ENCODE measurements at places on chromosomes 13 and 19. TPM values are rescaled to one million over a fixed set of nuclear protein-coding genes. Genes with fewer than 3 reads are reported as not detected.

GRCh38 chr19:57708641-57709361 is at the start of gene ZNF154:
TSS of gene ZNF154 (minus strand) at chr19:57709204. CDS start at chr19:57708971, 233 bp downstream.
- H3K27me3 ChIP-seq: no peaks in the 10 kb centered on the region
- peaks cover 45% of the 10 kb centered on the region for H3K4me1 ChIP-seq
- H3K36me3 ChIP-seq: peaks cover 23% of the 10 kb centered on the region
- peak within 1 kb of the TSS; percentile 99 for H3K27ac ChIP-seq

Gene RFPL4AL1
- not detected for polyA plus RNA-seq

- H3K4me1 ChIP-seq: peaks cover 13% of the 10 kb centered on the region
- H3K27me3 ChIP-seq: no peaks in the 10 kb centered on the region
- H3K27ac ChIP-seq: no peak overlapping the region
- H3K36me3 ChIP-seq: peaks cover 11% of the 10 kb centered on the region
- H3K4me3 ChIP-seq: no peak overlapping the region
- DNase-seq: no peak
Measured at GRCh38 chr19:1999856-2000515, 15.5 kb downstream of the BTBD2 start.

DNA sequence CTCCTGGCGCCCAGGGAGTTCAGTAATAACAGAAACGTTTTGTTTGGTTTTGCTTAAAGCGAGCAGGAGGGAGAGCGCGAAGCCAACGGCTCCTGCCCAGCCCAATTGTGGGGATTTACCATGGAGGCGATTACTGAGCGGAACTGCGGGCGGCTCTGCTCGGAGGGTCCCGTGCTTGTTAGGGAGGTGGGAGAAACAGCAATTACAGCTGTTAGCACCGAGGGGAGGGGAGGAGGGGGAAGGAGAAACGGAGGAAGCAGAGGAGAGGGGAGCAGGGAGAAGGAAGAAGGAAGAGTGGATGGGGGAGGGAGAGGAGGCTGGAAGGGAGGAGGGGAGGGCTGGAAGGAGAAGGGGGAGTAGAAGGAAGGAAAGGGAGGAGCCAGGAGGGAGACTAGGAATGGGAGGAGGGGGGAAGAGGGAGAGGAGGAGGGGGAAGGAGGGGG is 7.7 kb upstream of the ONECUT3 start:
- no peak for DNase-seq
- H3K36me3 ChIP-seq: no peaks in the 10 kb centered on the region
- H3K27me3 ChIP-seq: peaks cover 31% of the 10 kb centered on the region
- H3K4me3 ChIP-seq: peak overlapping the region; percentile 57

DNA sequence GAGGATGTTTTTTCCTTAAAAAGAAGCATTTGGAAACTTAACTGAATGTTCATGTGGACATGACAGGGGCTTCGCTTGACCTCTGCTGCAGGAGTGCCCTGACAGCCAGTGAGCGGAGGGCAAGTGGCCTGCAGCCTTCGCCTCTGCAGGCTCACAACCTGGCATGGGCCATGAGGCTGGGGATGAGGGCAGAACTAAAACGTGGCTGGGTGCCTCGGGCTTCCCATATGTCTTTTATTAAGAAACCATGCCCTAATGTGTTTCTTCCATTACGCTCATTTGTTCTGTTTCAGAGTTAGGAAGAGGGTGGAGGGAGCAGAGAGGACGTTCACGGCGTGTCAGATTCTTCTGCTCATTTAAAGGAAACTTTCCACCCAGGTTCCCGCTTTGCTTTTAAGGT is 2.9 kb downstream of the ARHGEF7 start:
- no peak overlapping the region for H3K4me3 ChIP-seq
- no peak overlapping the region for H3K27ac ChIP-seq
- peaks cover 60% of the 10 kb centered on the region for H3K27me3 ChIP-seq
- DNase-seq: no peak
- H3K4me1 ChIP-seq: peaks cover 12% of the 10 kb centered on the region
- H3K36me3 ChIP-seq: peaks cover 4% of the 10 kb centered on the region

DNA sequence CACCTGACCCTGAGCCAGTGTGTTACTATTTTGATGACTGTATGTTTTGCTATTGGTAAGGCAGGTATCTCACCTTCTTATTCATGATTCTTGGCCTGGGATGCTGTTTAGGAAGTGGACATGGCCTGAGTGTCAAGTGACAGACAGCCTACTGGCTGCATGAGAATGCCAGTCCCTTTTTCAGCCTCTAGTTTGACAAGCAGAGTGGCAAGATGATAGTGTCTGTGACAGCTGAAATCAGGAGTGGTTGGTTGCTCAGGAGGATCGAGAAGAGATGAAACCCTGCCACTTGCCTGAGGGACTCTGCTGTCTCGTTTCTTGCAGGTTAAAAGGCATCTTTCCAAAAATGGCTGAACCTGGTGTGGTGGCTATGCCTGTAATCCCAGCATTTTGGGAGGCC is 7.1 kb upstream of the ELOF1 start:
- no peaks in the 10 kb centered on the region for H3K36me3 ChIP-seq
- no peaks in the 10 kb centered on the region for H3K27me3 ChIP-seq
- H3K4me3 ChIP-seq: peak overlapping the region; percentile 5
- no peak for DNase-seq
- H3K4me1 ChIP-seq: peaks cover 63% of the 10 kb centered on the region

DNA sequence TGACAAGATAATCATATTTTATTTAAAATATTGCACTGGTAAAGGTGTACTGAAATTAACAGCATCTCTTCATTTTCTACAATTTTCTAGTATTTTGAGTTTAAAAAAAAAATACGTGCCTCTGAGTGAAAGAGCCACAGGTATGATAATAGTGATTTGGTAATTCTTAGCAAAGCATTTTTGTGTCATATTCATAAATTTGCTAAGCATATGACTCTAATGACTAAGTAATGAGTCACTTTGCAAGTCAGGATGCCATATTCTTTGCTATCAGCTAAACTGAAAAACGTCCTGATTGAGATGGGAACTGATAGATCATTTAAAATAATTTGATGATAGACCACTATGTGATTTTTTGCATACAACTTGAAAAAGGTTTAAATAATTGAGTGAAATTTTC is 136.1 kb upstream of the IRS2 start:
- DNase-seq: no peak
- no peaks in the 10 kb centered on the region for H3K27me3 ChIP-seq
- no peak overlapping the region for H3K4me3 ChIP-seq

Gene EVI5L
- 4.0 TPM for polyA plus RNA-seq

GRCh38 chr13:109384491-109385241 is 401.7 kb downstream of the IRS2 start:
- no peak overlapping the region for H3K27ac ChIP-seq
- H3K4me1 ChIP-seq: no peaks in the 10 kb centered on the region
- no peaks in the 10 kb centered on the region for H3K27me3 ChIP-seq
- H3K4me3 ChIP-seq: no peak overlapping the region
- no peaks in the 10 kb centered on the region for H3K36me3 ChIP-seq

Gene ZGLP1
- polyA plus RNA-seq: 0.86 TPM

- no peaks in the 10 kb centered on the region for H3K36me3 ChIP-seq
- DNase-seq: no peak
Measured at GRCh38 chr19:2413629-2414028, 13.8 kb downstream of the TIMM13 start.

DNA sequence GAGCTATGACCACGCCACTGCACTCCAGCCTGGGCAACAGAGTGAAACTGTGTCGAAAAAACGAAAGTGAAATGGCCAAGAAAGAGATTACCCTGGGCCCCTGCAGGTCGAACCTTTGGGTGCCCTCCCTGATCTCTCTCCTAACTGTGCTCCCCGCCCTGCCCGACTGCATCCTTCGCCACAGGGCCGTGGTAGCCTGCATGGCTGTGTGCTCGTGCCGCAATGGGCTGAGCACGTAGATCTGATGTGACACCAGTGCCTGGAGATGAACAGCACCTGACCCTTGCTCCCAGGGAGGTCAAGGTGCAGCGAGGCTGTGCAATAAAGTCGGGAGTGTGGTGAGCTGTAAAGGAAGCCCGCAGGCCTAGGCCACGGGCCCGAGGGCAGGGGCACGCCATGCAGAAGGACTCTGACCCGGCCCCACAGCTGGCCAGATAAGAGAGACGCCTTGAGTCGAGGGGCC is 60.2 kb downstream of the PEX11G start:
- H3K4me1 ChIP-seq: no peaks in the 10 kb centered on the region
- peaks cover 5% of the 10 kb centered on the region for H3K36me3 ChIP-seq
- H3K27ac ChIP-seq: no peak overlapping the region
- H3K4me3 ChIP-seq: no peak overlapping the region
- no peak for DNase-seq

Gene IZUMO2
- polyA plus RNA-seq: not detected

DNA sequence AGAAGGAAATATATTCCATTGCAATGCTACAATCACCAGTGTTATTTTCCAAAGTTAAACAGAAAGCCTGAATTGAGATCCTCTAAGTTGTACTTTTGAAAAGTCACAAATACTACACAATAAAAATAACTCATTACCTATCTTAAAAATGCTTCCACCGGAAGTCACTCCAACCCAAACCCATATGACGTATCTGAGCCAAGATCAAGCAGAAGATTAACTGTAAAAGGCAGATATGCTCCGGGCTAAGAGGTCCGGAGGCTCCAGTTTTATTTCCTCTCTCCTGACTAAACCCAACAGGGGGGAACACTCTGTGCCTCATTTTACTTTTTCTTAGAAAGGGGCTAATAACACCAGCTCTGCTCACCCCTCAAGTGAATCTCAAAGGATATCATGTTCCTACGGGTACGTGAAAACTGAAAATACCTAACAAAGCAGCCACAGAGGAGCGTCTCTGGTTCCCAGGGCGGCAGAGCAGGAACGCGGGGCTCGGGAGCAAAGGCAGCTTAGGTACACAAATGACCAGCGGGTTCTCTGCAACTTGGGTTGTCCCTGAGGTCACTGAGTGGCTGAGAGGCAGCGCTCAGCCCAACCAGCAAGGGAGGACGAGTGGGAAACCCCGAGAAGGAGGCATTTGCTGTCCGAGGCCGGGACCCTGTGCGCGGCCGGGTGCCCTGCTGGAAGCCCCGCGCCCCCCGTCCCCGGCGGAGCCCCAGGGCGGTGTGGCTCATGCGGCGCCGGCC is 750 bp downstream of the RAB20 start:
- peak; percentile 14 for DNase-seq
- peak overlapping the region; percentile 96 for H3K4me3 ChIP-seq
- H3K36me3 ChIP-seq: peaks cover 6% of the 10 kb centered on the region
- H3K27me3 ChIP-seq: peaks cover 7% of the 10 kb centered on the region
- peak overlapping the region; percentile 92 for H3K27ac ChIP-seq

Gene TEAD2
- 4.0 TPM for polyA plus RNA-seq
